ENCODE measurements at places on chromosomes 1 and 21.

DNA sequence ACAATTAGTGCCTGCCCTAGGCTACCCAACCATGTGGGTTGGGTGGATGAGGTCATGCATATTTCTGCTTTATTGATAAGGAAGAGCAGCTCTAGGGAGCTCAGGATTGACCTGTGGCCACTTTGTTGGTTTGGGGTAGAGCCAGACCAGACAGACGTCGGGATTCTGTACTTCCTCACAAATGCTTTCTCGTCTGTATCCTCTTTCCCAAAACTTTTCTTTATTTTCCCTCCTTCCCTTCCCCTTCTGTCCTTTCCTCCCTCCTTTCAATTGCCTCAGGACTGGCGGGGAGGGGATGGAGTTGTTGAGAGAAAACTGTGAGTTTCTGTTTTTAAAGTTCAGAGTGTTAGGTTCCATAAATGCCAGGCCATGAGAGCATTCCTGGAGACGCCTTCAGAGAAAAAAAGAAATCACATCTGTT, 68.0 kb downstream of the UCK2 start:
- no peak for DNase-seq

GRCh38 chr1:42756956-42757891, 9.6 kb downstream of the P3H1 start:
- DNase-seq, result no peak

- DNase-seq, result no peak
Observed at GRCh38 chr1:195195423-195196057, 1412.7 kb downstream of the KCNT2 start.

GRCh38 chr1:99704356-99704816, 58.5 kb downstream of the PALMD start:
- DNase-seq, result peak; percentile 43

DNA sequence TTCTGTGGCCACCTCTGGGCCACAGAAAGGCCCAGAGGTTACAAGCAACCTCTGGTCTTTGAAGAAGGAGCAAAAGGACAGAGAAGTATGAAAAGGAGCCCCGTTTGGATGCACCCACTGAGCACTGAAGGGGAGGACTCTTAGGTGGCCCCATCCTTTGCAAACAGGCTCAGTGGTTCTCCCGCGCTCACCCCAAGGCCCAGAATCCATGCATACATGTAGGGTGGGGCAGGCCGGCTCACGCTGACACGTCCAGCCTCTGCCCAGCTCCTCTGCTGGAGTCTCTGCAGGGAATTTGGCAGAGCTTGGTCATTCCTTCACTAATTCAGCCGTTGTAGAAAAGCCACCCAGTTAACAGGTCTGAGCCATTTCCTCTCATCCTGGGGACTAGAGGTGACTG, 61.3 kb upstream of the AJAP1 start:
- DNase-seq, result no peak

- DNase-seq, result peak; percentile 41
Observed at GRCh38 chr1:235077571-235078479, 50.8 kb downstream of the TOMM20 start.

DNA sequence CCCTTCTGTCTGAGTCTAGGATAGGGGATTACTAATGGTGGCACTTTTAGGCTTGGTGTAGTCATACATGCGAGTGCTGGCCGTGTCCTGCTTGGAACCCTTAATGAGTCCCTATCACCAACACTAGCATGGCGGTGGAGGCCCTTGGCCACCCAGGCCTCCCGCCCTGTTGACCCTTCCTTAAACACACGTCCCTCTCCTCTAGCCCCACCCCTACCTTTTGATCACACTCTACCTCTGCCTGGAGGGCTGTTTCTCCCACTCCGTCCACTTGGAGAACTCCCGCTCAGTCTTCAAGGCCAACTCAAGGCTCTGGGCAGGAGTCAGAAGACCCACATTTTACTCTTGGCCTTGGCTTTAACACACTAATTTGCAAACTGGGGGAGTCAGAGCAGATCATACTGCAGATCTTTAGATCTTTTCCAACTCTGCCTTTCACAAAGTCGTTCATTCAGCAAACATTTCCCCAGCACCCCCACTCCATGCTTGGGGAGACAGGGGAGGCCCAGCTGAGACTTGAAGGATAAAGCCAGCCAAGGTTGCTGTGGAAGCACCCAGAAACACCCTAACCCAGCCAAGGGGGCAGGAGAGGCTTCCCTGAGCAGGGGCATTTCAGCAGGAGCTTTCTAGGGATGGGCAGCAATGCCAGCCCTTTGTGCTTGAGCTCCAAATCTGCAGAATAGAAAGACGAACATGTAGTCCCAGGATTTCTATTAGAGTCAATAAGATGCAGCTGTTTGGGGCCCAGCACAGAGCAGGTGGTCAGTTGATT, 1.9 kb downstream of the PODN start:
- no peak for DNase-seq

DNA sequence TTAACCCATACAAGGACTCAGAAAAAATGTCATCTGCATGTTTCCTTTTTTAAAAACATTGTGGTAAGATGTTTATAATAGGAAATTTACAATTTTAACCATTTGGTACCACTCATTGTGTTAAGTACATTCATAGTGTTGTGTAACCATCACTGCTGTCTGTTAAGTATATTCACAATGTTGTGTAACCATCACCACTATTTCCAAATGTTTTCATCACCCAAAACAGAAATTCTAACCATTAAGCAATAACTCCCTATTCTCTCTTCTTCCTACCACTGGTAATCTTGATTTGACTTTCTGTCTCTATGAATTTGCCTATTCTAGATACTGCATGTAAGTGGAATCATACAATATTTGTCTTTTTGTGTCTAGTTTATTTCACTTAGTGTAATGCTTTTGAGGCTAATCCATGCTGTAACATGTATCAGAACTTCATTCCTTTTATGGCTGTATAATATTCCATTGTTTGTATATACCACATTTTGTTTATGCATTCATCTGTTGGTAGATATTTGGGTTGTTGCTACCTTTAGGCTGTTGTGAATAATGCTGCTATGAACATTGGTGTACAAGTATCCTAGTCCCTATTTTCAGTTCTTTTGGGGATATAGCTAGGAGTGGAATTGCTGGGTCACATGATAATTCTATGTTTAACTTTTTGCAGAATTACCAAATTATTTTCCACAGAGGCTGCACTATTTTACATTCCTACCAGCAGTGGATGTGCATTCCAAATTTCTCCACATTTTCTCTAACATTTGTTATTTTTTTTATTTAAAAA, 14.1 kb downstream of the HIPK1 start:
- DNase-seq, result no peak

GRCh38 chr1:39925721-39926342, 24.1 kb upstream of the MYCL start:
- no peak for DNase-seq

- DNase-seq, result no peak
Observed at GRCh38 chr1:16189003-16189402, 23.4 kb downstream of the ARHGEF19 start.

- no peak for DNase-seq
Observed at GRCh38 chr1:7940034-7940433, 605 bp downstream of the TNFRSF9 start.

GRCh38 chr1:243727503-243728203, 122.4 kb downstream of the AKT3 start:
- no peak for DNase-seq

DNA sequence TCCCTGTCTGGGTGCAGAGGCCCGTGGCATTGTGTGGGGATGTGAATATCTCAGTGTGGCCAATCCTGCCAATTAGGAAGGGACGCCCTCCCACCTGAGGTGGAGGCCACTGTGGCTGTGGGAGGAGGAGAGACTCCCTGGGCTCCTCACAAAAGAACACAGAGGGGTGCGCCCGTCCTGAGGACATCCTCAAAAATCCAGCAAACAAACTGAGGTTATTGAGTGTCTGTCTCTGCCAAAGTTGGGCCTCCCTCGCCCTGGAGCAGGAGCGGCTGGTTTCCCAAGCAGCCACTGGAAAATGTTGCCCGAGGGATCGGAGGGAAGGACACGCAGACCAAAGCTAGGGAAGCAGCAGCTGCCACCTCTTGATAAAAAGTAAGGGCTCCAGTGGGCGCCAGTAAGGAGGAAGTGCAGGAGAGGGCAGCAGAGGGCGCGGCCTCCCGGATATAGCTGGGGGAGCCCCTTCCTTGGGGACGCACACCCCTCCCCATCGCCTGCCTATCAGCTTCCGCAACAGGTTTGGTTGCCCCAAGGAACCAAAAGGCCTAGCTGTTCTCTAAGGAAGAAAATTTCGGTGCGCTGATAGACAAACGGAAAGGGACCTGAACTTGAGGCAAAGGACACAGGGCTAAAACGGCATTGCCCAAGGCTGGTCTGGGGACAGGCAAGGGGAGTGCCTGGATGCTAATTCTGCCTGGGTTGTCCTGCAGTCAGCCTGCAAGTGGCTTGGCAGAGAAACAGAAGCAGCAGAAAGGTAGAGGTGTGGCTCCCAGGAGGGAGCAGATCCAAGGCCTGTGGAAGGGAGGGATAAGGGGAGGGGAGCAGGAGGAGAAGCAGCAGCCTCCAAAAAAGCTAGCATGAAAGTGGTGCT, 1.7 kb upstream of the GRIK3 start:
- no peak for DNase-seq

DNA sequence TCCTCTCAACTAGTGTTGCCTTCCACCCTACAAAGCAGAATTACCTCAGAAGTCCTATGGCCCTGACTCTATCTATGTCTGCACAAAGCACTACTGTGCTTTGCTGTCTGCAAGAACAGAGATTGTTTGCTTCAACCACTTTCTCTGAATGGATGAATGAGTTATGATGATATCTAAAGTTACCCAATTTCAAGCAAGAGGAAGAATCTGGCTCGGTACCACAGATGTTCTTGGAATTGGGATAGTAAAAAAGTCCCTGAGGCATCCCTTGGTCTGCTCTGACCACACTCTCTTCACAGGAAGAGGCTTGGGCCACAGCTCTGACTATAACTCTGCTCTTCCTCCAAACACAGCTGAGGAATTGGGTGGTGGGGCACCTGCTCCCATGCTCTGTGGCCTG, 31.2 kb downstream of the MTARC1 start:
- no peak for DNase-seq

DNA sequence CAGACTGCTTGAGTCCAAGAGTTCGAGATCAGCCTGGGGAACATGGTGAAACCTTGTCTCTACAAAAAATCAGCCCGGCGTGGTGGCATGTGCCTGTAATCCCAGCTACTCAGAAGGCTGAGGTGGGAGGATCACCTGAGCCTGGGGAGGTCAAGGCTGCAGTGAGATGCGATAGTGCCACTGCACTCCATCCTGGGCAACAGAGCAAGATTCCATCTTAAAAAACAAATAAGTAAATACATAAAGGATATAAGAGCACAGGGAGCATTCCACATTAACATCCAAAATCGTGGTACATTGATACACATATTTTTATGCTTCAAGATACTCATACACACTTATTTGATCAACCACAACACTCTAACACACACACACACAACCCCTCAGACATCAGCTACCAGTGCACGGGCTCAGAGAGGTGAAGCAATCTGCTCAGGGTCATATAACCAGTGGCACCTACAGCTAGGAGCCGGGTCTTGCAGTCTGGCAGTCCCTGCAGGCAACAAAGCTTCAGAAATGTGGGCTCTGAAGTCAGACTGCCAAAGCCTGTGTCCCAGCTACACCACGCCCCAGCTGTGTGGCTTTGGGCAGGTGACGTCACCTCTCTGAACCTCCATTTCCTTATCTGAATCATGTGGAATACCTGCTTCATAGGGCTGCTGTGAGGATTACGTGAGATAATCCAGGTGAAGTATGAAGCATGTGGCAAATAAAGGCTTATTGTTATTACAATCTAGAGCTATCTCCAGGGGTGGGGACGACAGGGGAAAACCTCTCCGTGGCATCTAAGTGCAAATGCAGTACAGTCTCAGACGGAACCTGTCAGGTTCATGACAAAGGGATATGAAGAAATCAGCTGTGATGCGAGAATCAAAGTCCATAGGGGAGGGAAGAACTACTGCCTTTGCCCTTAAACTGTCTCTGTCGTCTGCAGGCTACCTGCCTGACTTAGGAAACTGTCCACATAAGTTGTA, 4.8 kb upstream of the CRYBG2 start:
- no peak for DNase-seq

DNA sequence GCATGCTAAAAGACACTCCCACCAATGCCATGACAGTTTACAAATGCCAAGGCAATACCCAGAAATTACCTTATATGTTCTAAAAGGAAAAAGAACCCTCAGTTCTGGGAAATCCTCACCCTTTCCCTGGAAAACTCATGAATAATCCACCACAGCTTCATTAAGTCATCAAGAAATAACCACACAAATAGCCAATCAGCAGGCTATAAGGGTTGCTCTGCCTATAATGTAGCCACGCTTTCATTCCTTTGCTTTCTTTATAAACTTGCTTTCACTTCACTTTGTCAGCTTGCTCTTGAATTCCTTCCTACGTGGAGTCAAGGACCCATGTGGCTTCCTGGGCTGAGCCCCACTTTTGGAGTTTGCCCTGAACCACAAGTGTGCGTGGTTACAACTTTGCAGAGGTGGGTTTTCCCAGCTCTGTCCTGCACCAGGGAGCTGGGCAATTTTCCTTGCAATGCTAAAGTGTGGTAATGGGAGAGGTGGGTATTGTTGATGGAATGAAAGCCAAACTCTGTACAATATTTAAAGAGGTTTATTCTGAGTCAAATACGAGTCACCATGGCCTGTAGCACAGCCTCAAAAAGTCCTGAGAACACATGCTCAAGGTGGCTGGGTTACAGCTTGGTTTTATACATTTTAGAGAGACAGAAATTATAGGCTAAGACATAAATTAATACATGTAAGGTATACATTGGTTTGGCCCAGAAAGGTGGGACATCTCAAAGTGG, 42.2 kb upstream of the COG2 start:
- DNase-seq, result no peak

DNA sequence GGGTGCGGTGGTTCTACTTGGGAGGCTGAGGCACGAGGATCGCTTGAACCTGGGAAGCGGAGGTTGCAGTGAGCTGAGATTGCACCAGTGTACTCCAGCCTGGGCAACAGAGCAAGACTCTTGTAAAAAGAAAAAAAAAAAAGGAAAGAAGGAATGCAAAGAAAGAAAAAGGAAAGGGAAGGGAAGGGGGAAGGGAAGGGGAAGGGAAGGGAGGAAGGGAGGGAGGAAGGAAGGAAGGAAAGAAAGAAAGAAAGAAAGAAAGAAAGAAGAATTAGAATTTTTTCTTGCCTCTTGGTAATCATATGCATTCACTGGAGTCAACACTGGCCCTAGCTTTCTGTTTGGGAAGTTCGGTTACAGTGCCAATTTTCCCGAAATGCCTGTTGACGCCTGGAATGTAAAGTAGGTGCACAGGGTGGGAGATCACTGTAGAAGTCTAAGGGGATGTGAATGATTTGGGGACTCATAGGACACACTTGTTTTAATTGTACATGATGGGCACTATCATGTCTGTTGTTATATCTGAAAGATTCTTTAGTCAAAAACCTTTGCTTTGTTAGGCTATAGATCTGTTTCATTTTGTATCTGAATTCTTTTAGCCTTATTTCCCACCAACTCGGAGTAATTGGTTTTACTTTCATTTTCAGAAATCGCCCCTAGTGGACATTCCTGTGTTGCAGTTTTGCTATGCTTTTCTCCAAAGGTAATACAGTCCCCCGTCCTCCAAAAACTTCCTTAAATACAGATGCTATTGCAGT, 59.8 kb upstream of the MORC3 start:
- no peak for DNase-seq

GRCh38 chr1:226891346-226891745, 20.9 kb downstream of the PSEN2 start:
- no peak for DNase-seq
